ENCODE measurements at places on chromosomes 2 and 18.
A peak's percentile ranks its signal among the peaks of the same experiment; 100 is the strongest.

GRCh38 chr18:78241535-78242253, 737.9 kb upstream of the SALL3 start:
- no peak for DNase-seq

- DNase-seq = no peak
Observed at GRCh38 chr2:47636176-47636575, 146.8 kb upstream of the MSH6 start.

- no peak for DNase-seq
Observed at GRCh38 chr18:24928301-24928878, 423.6 kb downstream of the ZNF521 start.

GRCh38 chr2:64857581-64858471, 131.4 kb upstream of the SLC1A4 start:
- no peak for DNase-seq

- no peak for DNase-seq
Observed at GRCh38 chr18:10010611-10011015, 96.8 kb downstream of the VAPA start.

GRCh38 chr2:73285159-73285739, 971 bp upstream of the FBXO41 start:
- peak; percentile 96 for DNase-seq

- DNase-seq = no peak
Observed at GRCh38 chr2:106859498-106859897, 26.5 kb downstream of the ST6GAL2 start.

- peak; percentile 33 for DNase-seq
Observed at GRCh38 chr18:13566941-13567746, 159.2 kb downstream of the FAM210A start.

DNA sequence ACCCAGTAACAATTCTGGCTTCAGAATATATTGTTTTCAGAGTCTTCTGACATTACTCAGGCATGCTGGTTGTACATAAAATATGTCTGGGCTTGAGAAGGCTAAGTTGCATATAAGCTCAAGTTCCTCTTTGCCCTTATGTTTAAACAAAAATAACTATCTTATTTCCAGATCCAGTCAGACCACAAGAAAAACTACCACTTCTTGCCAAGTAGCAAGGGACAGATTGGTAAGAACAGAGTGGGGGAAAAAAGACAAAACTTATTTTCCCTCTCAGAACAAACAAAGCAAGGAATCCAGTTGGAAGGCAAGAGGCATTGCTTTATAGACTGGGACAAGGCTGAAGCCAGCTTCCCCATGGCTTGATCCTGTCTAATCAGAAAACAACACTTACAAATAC, 1036.7 kb upstream of the CELF4 start:
- DNase-seq = no peak

GRCh38 chr2:85421260-85422071, 3.0 kb downstream of the SH2D6 start:
- peak; percentile 30 for DNase-seq

GRCh38 chr2:113720167-113720566, 36.3 kb downstream of the SLC35F5 start:
- DNase-seq = peak; percentile 19

DNA sequence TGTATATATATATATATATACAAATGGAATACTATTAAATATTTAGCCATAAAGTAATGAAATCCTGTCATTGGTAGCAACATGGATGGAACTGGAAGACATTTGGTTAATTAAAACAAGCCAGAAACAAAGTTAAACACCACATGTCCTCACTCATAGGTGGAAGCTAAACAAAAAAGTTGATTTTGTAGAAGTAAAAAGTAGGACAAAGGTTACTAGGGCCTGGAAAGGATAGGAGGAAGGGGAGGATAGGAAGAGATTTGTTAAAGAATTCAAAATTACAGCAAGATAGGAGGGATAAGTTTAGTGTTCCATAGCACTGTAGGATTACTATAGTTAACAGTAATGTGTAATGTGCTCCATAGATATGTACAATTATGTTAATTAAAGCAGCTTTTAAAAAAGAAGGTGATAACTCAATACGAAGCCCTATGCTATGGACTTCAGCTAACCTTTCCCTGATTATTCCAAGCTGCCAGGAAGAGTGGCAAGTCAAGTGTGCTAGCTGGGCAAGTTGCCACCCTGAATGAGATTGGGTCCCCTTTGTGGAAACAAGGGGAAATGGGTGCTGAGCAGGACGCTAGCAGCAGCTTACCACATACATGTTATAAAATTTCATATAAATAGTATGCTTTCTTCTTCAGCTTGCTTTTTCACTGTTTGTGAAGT, 12.3 kb downstream of the MERTK start:
- DNase-seq = no peak

GRCh38 chr2:183614799-183615435, 490.7 kb downstream of the NUP35 start:
- no peak for DNase-seq

DNA sequence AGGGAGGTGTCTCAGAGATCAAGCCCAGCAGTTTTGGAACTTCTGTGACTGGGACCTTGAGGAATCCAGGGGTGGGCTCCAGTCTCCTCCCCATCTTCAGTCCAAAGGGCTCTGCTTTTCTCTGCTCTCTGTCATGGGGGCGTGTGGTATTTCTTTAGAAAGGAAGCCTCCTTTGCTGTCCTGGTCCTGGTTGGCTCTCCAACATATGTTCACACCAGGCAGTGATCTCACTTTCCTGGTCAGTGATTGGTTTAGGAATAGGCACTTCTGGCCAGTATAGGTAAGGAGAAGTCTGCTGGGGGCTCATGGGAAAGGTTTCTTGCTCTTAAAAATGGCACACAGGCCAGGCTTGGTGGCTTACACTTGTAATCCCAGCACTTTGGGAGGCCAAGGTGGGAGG, 115.5 kb upstream of the HAAO start:
- no peak for DNase-seq

GRCh38 chr2:152383702-152384101, 48.7 kb downstream of the FMNL2 start:
- no peak for DNase-seq

GRCh38 chr2:76506538-76506937, 795.8 kb upstream of the GCFC2 start:
- DNase-seq = no peak

- no peak for DNase-seq
Observed at GRCh38 chr2:216428618-216429350, 16.5 kb downstream of the SMARCAL1 start.

- DNase-seq = no peak
Observed at GRCh38 chr2:9160732-9161131, 45.9 kb upstream of the ASAP2 start.

GRCh38 chr2:40093021-40093675, 314.1 kb upstream of the THUMPD2 start:
- DNase-seq = no peak
